8988T (cell line): ENCODE measurements at places on chromosomes 4 and X.

DNA sequence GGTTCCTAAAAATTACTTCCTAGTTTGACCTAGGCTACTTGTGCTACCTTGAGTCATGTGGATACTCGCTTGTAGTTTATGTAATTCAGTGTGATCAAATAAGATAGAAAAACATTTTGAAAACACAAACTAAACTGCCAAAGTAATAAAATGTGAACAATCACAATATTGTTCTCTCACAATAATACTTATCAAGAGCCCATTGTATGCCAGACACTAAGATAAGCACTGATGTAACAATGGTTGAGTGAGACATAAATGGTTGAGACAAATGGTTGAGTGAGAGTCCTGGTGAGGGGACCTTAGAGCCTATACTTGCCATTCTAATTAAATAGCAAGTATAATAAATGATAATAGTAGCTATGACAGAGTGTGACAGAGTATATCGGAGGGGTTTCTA, 41.7 kb downstream of the RFC1 start:
- no peak for DNase-seq

- no peak for DNase-seq
These were observed 7.0 kb downstream of the APBB2 start for GRCh38 chr4:41207291-41207831.

DNA sequence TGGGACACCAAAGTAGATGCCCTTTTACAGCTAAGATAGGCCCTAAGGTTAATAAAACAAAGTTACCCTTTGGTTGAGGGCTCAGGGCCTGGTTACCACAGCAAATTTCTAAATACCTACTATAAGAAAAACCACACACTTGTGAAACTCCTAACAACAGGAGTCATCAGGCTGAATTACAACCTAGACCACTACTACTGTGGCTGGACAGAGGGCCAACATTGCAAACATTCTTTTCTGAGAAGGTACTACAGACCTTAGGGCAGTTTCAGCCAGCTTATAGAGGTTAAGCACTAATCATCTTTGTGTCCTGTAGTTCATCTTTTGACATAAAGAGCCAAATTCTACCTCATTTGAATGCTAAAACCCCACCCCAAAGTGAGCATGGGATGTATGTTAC, 504.0 kb downstream of the RAPGEF2 start:
- no peak for DNase-seq

- no peak for DNase-seq
These were observed 39.3 kb upstream of the CXCL8 start for GRCh38 chr4:73701116-73701515.

DNA sequence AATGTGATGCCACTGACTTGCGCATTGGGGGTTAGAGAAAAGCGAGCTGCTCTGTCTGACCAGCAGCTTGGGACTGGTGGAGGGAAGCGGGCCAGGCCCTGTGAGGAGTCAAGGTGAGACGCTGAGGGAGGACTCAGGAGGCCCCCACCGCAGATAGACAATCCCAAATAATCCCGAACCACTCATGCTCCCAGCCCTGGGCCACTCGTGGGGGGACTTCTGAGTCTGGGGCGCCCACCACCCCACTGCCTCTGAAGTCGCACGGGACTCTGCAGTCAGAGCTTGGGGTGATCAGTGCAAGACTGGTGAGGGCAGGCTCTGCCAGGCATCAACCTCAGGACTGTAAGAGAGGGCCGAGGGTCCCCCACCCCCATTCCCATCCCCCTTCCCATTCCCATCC, 6.9 kb downstream of the MAGEA4 start:
- DNase-seq, result no peak

DNA sequence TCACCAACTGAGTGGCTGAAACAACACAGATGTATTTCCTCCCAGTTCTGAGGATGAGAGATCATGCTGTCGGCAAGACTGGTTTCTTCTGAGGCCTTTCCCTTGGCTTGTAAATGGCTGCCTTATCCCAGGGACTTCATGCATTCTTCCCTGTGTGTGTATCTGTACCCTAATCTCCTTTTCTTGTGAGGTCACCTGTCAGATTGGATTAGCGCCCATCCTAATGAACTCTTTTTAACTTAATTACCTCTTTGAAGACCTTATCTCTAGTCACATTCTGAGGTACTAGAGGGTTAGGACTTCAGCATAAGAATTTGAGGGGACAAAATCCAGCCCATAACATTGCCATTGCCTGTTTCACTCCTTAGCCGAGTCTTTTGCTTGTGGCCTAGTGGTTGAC, 59.5 kb upstream of the TMEM150C start:
- no peak for DNase-seq

DNA sequence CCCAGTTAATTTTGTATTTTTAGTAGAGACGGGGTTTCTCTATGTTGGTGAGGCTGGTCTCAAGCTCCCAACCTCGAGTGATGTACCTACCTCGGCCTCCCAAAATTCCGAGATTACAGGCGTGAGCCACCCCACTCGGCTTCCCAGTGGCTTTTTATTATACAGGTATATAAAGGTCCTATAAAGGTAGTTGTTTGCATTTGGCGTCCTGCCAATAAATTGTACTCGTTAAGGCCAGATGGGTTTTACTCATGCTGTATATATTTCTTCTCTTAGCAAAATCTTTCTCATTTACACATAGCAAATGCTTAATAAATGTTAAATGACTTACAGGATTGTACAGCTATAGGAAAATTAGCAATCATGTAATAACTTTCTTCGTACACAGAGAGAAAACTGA, 6.9 kb downstream of the SHROOM3 start:
- no peak for DNase-seq

- DNase-seq, result no peak
These were observed 21.0 kb upstream of the ANXA10 start for GRCh38 chr4:168071304-168071703.

DNA sequence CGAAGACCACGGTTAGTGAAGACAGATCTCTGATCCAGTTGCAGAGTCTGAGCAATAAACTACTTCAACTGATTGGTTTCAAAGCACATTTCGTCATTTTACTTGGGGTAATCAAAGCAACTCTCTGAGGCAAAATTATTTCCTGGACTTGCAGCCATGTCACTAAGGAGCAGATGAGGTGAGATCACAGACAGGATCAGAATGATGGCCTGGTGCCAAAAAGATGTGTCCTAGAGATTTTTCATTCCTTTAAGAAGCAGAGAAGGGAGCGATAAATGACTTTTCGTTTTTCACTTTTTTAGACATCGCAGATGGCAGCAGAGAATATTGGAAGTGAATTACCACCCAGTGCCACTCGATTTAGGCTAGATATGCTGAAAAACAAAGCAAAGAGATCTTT, 83.9 kb downstream of the PTTG2 start:
- no peak for DNase-seq
